Stimulated activated effector memory CD8-positive, alpha-beta T cell treated with anti-CD3 and anti-CD28 coated beads, Interleukin-12 subunit alpha, Interleukin-12 subunit beta, amount 100 ng/mL, for 72 hours (primary cell): ENCODE measurements at places on chromosomes 12 and 14.
A peak's percentile ranks its signal among the peaks of the same experiment; 100 is the strongest.

GRCh38 chr14:22667881-22668280, 23.7 kb upstream of the OR6J1 start:
- DNase-seq: no peak

DNA sequence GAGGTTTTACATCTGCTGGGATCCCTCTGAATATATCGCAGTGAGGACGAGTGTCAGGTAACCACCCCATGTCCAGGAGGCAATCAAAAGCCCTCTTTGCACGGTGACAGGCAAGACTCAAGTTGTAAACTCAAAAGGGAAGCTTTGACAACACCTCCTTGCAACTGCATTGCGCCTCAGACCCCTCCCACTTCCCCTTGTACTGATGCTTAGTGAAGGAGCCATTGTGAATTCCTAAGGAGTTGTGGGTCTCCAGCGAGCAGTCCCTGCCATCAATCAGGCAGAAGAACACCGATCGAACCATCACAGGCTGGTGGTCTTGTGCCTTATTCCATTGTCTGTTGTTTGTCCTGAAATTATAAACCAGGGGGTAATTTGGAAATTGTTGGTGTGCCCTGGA, 112.6 kb downstream of the CCDC60 start:
- no peak for DNase-seq

DNA sequence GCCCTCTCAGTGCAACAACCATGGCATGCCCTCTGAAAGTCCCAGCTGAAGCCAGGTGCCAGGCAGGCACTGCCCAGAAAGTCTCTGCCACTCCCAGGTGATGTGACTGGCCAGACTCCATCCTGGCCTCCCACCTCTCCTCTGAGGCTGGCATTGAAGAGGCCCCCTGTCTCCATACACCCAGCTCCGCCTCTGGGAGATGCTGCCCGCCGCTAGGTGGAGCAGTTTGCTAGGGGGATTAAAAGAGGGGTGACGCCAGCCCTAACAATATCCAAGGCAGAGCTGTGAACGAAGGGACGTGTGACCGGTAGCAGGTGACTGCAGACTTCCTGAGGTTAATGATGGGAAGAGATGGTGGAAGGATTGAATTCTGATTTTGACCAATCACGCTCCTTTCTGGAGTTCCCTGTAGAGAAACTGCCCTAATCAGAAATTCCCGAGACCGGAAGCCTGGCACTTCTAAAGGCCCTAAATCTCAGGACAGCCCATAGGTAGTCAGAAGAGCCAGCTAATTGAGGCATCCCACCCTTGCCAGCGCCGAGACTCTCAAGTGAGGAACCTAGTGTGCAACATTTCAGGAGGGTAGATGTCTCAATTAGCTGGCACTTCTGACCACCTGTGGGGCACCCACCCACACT, 8.3 kb upstream of the PLEK2 start:
- DNase-seq: peak; percentile 27

GRCh38 chr14:19947413-19948090, 16.8 kb downstream of the OR4K1 start:
- DNase-seq: no peak

DNA sequence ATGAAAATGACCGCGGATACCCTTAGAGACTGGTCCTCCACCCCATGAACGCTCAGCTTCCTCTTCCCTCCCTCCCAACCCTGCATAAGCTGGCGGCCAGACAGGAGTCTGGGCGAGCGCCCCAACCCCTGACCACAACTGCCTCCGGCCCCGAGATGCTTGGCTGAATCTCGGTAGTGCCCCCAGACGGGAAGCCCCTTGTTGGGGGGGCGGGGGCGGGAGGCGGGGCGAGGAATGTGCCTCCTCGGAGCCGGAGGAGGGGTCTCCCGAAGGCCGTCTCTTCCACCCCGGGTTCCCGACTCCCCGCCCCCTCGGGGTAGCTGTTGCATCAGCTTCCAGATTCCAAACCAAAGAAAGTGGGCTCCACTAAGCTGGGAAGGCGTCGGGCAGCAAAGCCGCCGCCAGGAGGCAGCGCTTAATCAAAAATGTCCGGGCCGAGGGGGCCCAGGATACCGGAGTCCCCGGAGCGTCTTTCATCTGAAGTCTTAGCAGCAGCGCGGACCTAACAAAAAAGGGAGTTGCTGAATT, 7.1 kb upstream of the MRPL52 start:
- peak; percentile 50 for DNase-seq

GRCh38 chr14:71451501-71451900, 480.7 kb upstream of the RGS6 start:
- DNase-seq: no peak

GRCh38 chr12:51293696-51294095, 23.5 kb upstream of the SMAGP start:
- DNase-seq: no peak

- no peak for DNase-seq
Observed at GRCh38 chr12:124809878-124810277, 53.8 kb downstream of the SCARB1 start.

- no peak for DNase-seq
Observed at GRCh38 chr12:12294215-12295005, 27.6 kb upstream of the LRP6 start.

- no peak for DNase-seq
Observed at GRCh38 chr12:38399711-38400206, 83.2 kb downstream of the ALG10B start.

- DNase-seq: no peak
Observed at GRCh38 chr12:92003701-92004100, 141.9 kb downstream of the BTG1 start.

DNA sequence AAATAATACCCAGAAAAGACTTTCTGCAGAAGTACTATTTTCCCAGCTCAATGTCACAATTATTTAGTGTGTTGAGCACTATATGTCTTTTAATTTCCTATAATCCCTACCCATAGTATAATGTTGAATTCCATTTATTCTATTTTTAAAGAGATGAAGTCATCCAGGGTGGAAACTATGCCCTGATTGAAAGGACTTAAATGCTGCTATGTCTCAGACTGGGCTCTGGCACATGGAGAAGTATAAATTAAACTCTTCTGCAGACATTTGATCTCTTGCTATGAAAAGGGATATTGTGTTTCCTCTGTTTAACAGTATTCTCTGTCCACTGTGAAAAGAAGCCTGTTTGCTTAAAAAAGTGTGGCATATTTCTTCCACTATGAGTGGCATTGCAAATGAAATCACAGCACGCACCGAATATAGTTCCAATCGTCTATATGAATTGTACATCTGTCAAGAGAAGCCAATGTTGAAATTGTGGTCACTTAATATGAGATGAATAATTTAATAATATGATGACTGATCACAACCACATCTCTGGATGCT, 192.3 kb downstream of the BCAT1 start:
- no peak for DNase-seq
